Pancreas (tissue), 10 donors: ENCODE measurements at places on chromosomes 4 and X. TPM values are rescaled to one million over a fixed set of nuclear protein-coding genes. Genes with fewer than 3 reads are reported as not detected.

MAGEA8 gene
- not detected for total RNA-seq

SMR3B gene
- total RNA-seq, result not detected

PIN4 gene
- 3.6 TPM for total RNA-seq

CXCL6 gene
- 0.93 TPM for total RNA-seq

SSX4 gene
- total RNA-seq, result not detected

GRPR gene
- 8.3 TPM for total RNA-seq
